ENCODE measurements at places on chromosomes 7 and 10.

DNA sequence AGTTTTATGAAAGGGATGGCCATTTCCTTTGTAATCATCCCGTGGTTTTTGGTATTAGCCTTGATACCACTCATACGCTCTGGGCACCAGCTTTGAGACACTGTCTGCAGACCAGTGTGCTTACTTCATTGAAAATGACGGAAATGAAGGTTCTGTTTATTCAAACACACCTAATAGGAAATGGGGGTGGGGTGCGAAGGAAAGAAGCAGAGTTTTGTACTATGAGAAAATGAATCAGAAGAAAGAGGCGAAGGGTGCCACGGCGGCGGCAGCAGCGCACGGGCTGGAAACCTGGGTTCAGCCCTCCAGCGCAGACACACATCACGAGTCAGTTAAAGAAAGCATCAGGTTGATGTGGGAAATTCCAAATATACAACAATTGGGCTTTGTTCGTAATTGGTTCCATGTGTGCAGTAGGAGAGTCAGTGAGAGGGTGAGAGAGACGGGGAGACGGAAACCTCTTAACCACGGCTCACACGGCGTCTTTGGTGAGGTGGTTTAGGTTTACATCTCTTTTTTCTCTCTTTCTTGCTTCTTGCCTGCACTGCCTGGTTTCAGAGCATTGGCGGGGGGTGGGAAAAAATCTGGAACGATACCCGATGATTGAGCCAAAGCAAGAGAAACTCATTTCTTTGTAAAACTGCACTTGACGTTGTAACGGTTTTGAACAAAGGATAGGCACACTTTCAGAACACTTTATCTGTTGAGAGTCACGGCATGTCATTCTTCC, 321.2 kb downstream of the FRMD4A start:
- peak; percentile 25 for DNase-seq

GRCh38 chr10:22250897-22251660, 33.3 kb upstream of the EBLN1 start:
- DNase-seq = no peak

DNA sequence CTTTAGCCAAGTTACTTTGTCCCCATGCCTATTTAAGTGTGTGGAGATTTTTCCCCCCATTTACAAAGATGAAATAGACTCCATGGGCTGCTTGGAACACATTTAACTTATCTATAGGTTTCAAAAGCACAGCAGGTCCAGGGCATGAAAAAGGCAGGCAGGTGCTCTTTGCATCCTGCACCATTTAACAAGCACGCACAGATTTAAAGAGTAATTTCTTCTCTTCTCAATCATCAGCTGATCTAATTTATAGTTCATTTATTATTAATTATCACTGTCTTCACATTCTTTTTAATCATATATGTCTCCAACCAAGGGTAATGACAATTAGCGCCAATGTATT, 156.8 kb downstream of the CACNA2D1 start:
- no peak for DNase-seq

GRCh38 chr7:27459731-27460053, 203.0 kb downstream of the HIBADH start:
- DNase-seq = no peak

DNA sequence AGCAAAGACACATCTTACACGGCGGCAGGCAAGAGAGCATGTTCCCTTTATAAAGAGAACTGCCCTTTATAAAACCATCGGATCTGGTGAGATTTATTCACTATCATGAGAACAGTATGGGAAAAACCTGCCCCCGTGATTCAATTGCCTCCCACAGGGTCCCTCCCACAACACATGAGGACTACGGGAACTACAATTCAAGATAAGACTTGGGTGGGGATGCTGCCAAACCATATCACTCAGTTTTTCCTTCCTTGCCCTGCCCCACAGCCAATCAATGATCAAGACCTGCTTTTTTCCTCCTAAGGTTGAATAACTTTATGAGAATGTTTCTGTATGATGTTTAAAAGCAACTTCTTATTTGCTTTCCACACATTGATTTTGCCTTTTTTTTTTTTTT, 3.1 kb upstream of the PTPRE start:
- DNase-seq = no peak

DNA sequence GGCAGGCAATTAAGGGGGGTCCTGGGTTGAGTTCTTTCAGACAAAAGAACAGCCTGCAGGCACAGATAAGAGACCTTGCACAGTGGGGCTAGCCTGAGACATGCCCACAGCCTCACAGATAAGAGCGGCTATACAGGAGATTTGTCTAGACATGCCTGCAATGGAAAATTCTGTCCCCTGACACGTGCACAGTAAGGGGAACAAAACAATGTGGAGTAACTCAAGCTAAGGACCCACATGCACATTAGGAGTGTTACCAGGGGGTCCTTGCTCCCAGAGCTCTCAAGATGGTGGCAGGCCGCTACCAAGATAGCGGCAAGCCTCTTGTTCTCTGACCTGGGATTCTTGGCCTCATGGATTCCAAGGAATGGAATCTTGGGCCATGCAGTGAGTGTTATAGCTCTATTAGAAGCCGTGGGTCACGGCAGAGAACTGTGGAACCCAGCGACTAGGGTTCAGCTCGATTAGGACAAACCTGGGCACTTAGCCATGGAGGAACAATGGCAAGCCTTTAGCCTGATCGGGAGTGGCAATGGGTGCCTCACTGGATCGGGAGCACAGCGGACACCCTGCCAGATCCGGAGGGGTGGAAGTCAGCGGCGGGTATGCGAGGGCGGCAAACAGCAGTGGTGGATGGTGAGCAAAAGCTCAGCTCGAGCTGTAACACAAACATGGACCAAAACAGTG, 196.9 kb downstream of the CCSER2 start:
- no peak for DNase-seq

DNA sequence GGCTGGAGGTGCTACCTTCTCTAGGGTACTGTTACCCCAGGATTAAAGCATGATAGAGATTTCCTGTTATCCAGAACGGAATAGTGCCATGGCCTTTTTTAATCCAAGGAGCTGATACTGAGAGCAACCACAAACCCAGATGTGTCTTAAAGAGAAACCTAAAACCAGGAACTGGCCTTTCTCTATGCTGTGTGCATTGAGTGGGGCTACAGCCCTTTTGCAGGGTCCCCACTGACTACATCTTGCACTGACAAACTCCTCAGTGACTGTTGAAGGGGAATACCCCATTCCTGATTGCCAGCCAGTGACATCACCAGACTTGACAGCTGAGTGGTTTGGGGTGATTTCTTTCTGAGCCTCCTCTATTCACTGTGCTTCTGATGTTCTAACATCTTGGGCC, 81.9 kb upstream of the CAPZA2 start:
- no peak for DNase-seq

DNA sequence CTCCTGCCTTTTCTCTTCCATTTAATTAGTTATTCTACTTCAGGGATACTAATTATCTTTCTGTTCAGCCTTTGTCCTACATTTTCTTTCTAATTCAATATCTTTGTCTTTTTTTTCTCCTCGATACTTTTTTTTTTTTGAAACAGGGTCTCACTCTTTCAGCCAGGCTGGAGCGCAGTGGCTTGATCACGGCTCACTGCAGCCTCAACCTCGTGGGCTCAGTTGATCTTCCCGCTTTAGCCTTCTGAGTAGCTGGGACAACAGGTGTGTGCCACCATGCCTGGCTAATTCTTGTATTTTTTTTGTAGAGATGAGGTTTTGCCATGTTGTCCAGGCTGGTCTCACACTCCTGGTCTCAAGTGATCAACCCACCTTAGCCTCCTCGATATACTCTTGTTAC, 38.9 kb downstream of the CCSER2 start:
- DNase-seq = no peak

DNA sequence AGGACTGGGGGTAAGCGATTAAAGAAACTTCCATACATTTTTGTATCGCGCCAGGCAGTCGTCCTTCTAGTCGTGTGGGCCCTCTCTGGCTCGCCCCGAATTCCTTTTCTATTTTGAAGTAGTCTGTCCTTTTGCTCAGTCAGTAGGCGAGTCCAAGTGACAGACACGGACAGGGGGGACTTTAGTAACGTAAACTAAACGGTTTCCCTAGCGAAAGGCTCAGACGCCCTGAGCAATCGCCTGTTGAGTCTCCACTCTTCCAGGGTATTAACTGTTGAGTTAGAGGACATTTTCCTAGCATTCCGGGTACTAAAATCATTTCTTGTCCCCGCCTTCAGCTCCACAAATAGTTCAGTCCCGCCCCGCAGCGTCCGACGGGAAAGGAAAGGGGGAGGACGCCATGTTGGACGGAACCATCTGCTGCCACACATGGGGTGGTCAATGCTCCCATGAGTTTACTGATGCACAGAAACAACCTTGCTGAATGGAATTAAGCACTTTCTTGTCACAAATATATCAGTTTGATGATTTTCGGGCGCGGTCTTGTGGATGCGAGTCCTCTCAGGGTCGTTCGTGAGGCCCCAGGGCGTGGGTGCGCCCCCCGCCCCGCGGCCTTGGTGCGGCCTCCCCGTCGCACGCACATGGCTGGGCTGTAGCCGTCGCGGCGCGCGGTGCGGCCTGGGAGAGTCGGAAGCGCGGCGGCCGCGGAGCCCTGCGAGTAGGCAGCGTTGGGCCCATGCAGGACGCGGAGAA, at the start of gene EIF3B:
Gene EIF3B, plus strand, starts transcription at position 642 of the 753 bp plus-strand sequence. Its CDS starts 95 bp downstream, at position 737.
- DNase-seq = peak; percentile 78

DNA sequence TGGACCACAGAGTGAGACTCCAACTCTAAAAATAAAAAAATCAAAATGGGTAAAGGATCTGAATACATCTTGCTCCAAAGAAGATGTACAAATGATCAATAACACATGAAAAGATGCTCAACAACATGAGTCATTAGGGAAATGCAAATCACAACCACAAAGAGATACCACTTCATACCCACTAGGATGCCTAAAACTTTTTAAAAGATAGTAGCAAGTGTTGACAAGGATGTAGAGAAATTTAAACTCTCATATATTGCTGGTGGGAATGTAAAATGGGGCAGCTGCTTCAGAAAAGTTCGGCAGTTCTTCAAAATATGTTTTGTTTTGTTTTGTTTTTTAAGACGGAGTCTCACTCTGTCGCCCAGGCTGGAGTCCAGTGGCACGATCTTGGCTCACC, 45.7 kb upstream of the GTF2IRD1 start:
- DNase-seq = no peak

DNA sequence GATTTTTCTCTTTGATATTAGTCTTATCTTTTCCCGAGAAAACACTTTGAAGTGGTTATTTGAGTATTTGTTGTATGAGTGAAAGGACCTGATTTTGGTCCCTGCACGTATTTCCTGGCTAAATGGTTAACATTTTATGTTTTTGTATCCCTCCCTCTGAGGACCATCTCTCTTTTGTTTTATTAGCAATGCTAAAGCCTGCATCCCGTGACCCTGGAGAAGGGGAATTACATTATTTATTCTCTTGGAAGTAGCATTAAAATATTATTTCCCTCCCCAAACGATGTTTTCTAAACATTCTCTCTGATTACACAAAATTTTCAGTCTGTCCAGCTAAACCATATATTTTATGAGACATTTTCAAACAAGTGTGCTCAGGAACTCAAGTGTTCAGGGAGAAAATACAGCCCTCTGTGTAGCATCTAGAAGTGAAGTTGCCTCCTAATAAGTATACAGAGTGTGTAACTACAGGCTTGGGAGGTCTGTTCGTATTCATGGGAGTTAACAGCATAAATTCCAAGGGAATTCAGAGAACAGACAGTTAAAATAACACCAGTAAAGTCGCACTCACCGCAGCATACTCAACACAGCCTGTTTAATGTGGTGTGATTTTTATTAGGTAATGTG, 163.8 kb upstream of the NPVF start:
- DNase-seq = no peak

DNA sequence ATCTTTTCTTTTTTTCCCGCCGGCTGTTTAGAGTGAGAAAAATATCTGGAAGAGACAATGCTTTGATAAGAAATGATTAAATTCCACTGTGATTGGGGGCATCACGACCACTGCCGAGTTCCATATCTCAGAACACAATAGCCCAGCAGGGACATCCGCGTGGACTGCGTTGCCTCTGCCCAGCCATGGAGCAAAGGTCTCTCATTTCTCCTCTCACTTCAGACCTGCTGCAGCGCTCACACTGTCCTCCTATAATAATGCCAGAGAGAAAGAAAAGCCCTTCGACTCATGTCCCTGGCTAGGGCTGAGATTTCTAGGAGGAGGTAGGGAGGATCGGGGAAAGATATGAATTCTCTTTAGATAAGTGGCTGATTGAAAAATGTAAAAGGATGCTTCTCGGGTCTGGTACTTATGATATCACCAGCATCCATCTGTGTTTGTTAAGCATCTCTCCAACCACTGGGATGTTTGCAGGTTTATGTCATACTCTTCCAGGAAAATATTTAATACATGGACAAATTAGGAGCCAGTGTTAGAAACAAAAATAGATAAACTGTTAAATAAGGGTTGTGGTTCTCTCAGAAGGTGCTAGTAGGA, 472.9 kb upstream of the AKR1E2 start:
- no peak for DNase-seq

- DNase-seq = no peak
These were observed 24.3 kb downstream of the CDH23 start for GRCh38 chr10:71421075-71421434.

- no peak for DNase-seq
These were observed 528.1 kb downstream of the DNAJB6 start for GRCh38 chr7:157864911-157865310.

DNA sequence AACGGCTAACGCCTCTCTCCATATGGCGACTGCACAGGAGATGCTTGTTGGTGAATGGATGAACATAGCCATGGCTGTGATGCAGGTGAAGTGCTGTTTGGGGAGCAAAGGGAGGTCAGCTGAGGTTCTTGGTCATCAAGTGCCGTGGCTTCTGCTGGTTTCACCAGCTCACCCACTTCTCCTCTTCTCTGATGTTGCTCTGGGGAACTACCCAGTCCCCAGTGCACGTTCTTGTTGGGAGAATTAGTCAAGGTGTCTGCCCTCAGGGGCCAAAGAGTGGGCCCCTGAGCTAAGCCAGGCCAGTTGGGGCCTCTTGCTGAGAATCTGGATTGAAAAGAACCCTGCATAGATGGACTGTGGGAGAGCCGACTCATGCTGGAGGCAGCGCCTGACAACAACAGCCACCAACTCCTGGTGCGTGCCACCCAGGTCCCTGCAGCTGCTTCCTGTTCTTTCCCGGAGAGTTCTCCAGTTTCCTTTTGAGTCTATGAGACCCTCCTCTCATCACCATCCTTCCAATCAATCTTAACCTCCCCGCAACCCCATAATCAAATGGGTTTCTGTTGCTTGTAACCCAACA, 3.0 kb downstream of the BTBD16 start:
- no peak for DNase-seq

GRCh38 chr7:99679032-99679399, 780 bp downstream of the CYP3A5 start:
- no peak for DNase-seq

DNA sequence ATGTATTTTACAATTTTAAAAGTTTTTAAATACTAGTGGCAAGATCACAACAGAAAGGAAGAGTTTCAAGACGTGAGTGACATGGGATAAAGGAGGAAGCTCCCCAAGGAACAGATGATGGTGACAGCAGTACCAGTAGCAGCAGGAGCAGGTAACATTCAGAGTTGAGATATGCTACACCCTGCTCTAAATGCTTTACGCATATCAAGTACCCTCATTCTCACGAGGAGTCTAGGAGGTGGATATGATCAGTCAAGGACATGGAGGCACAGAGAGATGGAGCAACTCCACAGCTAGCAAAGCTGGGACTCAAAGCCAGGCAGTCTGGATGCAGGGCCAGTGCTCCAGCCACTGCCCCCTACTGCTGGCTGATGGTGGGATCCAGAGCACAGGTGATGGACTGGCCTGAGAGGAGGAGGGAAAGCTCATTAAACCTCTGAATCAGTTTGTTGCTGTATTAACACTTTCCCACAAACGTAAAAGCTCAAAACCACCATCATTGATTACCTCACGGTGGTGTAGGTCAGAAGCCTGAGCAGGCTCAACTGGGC, 17.5 kb downstream of the RP9 start:
- DNase-seq = no peak

All from stimulated activated CD8-positive, alpha-beta memory T cell treated with anti-CD3 and anti-CD28 coated beads, Interleukin-4, amount 100 ng/mL, for 1 hour (primary cell).